ENCODE measurements at places on chromosomes 12 and 14.

DNA sequence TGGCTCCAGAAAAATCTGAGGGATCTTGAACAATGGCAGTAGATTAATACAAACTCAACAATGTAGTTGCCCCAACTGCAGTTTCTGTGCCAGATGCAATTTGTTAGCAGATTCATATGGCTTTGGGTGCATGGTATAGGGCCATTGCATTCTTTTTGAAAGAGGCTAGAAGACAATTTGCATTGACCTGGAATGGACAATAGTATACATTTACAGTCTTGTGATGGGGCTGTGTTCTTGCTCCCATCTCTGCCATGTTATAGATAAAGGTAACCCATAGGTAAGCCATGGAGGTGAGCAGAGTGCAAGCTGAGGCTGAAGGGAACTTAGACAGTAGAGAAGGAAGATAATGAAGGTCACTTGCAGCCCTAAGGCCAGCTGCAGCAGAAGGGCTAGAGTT is 50.1 kb upstream of the DIO3 start:
- no peak for DNase-seq

DNA sequence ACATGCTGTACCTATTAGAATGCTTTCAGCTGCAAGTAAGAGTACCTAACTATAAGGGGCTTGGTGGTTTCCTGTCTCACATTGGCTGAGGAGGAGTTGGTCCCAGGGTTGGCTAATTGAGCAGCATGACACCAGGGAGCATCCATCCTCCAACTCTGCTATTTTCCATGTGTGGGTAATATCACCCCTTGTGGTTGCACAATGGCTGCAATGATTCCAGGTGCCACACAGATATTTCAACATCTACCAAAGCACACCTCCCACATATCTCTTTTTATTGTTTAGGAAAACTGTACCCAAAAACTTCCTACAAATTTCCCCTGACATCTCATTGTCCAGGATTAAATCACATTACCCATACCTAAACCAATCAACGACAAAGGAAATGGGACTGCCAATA is 118.0 kb upstream of the EEA1 start:
- no peak for DNase-seq

DNA sequence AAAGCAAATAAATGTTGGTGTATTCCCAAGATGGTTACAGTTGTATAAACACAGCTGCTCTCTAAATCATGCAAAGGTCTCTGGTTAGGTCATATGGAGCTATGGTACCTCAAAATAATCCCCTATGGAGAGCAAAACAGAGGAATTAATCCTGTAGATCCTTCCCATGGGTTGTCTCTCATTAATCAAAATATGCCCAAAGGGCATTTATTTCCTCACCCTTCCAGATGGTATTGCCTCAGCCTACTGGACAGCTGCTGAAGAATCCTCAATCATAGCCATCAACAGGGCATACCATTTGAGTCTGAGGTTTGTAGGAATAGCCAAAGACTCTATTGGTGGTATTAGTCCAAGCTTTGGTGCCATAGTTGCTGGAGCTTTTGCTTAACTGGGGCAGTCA is 360.9 kb downstream of the RPL10L start:
- no peak for DNase-seq

GRCh38 chr12:28936711-28937110 is 212.4 kb upstream of the FAR2 start:
- DNase-seq = no peak

- DNase-seq = no peak
These were observed 50.1 kb downstream of the CHST11 start for GRCh38 chr12:104506676-104507401.

- peak; percentile 9 for DNase-seq
These were observed 44.6 kb downstream of the DDHD1 start for GRCh38 chr14:53108292-53109104.
